Peyer's patch (tissue), 4 donors: ENCODE measurements at places on chromosomes 12 and 14. TPM values are rescaled to one million over a fixed set of nuclear protein-coding genes. Genes with fewer than 3 reads are reported as not detected.
A peak's percentile ranks its signal among the peaks of the same experiment; 100 is the strongest.

DNA sequence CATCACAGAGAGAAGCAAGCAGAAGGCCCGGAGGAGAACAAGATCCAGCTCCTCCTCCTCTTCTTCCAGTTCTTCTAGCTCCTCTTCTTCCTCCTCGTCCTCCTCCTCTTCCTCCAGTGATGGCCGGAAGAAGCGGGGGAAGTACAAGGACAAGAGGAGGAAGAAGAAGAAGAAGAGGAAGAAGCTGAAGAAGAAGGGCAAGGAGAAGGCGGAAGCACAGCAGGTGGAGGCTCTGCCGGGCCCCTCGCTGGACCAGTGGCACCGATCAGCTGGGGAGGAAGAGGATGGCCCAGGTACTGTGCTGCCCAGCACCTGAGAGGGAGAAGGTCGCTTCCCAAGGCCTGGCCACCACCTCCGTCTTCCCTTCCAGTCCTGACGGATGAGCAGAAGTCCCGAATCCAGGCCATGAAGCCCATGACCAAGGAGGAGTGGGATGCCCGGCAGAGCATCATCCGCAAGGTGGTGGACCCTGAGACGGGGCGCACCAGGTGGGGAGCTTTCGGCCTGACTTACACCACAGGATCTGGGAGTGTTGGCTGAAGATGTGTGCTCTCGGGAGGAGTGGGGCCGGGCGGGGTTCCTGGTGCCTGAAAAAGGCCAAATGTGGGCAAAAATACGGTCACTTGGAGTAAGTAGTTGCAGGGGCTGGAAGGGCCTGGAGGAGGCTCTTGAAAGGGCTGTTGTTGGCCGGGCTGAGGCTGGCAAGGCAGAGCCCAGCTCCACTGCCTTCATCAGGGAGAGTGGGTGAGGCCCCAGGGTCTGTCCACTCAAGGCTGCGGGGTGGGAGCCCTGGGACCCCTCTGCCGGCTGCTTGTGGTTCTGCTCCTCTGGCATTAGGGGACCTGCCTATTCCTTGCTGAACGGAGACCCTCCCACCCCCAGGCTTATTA is 1.4 kb downstream of the ARL6IP4 start:
- H3K4me1 ChIP-seq, result peaks cover 10% of the 10 kb centered on the region
- H3K4me3 ChIP-seq, result peak overlapping the region; percentile 98
- H3K27ac ChIP-seq, result peak overlapping the region; percentile 85
- H3K36me3 ChIP-seq, result no peaks in the 10 kb centered on the region

DNA sequence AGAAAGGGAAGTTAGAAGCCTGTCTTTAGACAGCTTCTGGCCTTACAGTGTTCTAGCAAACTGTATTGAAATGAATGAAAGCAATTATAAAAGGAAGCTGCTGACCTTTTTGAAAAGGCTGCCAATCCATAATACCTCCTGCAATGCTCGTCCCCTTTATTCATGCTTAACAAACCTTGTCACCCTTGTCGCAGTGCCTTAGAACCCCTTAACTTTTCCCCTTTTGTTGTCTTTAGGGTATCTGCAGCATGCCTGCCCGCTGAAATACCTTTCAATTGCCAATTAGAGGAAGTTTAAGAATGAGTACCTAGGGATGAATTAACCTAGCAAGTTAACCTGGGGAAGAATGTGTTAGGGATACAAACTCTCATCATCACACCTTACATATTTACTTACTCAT is 731.2 kb downstream of the RERGL start:
- no peak for DNase-seq
- H3K27me3 ChIP-seq, result no peaks in the 10 kb centered on the region
- no peak overlapping the region for H3K27ac ChIP-seq
- no peaks in the 10 kb centered on the region for H3K4me1 ChIP-seq

DNA sequence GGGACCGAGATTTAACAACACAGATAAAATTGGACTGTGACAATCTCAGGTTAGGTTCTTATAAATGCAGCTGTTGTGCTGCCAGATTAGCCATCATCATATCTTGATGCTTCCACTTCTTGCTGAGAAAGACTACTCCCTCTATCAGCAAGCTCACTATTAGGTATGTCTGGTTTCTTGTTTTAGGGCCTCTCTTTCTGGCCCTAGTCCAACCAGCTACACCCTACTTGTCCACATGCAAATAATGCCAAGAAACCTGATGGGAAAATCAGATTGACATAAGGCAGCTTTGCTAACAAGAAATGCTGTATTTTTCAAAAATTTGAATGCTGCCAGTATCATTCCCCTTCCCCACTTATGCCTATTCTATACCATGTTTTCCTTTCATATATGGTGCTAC is 296.0 kb downstream of the RMST start:
- H3K4me1 ChIP-seq, result no peaks in the 10 kb centered on the region
- no peaks in the 10 kb centered on the region for H3K27me3 ChIP-seq
- H3K36me3 ChIP-seq, result no peaks in the 10 kb centered on the region
- no peak overlapping the region for H3K27ac ChIP-seq
- DNase-seq, result no peak
- no peak overlapping the region for H3K4me3 ChIP-seq

GRCh38 chr12:130838284-130838950 is 633 bp downstream of the STX2 start:
- peak; percentile 48 for DNase-seq
- H3K4me1 ChIP-seq, result peaks cover 4% of the 10 kb centered on the region
- peak overlapping the region; percentile 53 for H3K27ac ChIP-seq
- no peaks in the 10 kb centered on the region for H3K36me3 ChIP-seq
- peak overlapping the region; percentile 80 for H3K4me3 ChIP-seq

GRCh38 chr12:45872446-45872845 is 117.9 kb downstream of the SCAF11 start:
- H3K4me3 ChIP-seq, result no peak overlapping the region
- DNase-seq, result no peak
- no peak overlapping the region for H3K27ac ChIP-seq
- H3K27me3 ChIP-seq, result no peaks in the 10 kb centered on the region

DNA sequence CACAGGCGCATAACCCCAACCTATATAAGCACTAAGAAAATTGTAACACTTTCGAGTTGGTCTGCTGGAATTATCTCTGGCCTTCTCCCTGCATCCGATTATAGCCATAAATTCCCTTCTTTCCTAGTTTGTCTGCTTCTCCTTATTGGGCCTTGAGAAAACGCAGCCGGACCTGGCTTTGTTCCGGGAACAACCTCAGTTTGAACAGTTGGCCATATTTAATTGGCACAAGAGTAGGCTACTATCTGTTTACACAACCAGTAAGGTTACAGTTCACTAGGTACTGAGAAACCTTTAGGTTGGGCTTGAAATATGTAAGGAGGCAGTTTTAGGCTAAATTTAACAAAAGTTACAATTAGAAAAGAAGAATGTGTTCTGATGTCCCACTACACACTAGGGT is 176.1 kb downstream of the IPO8 start:
- no peaks in the 10 kb centered on the region for H3K27me3 ChIP-seq
- no peaks in the 10 kb centered on the region for H3K4me1 ChIP-seq
- H3K4me3 ChIP-seq, result no peak overlapping the region
- H3K36me3 ChIP-seq, result no peaks in the 10 kb centered on the region
- DNase-seq, result no peak

Gene ADSS1
- total RNA-seq, result 11.0 TPM

Gene TAS2R20
- total RNA-seq, result 5.2 TPM

Gene PPP2R5C
- 94.6 TPM for total RNA-seq

Gene CBLN3
- total RNA-seq, result not detected

Gene PPP4R3A
- 105 TPM for total RNA-seq
